Breast epithelium (tissue), 4 donors: ENCODE measurements at places on chromosomes 7 and 10.

GRCh38 chr10:118557946-118558345, 37.5 kb downstream of the PRLHR start:
- no peak overlapping the region for H3K4me3 ChIP-seq
- H3K36me3 ChIP-seq, result no peaks in the 10 kb centered on the region
- DNase-seq, result no peak
- H3K4me1 ChIP-seq, result no peaks in the 10 kb centered on the region
- no peak overlapping the region for H3K27ac ChIP-seq

GRCh38 chr10:123536176-123536845, 129.8 kb upstream of the GPR26 start:
- H3K36me3 ChIP-seq, result no peaks in the 10 kb centered on the region
- H3K4me1 ChIP-seq, result no peaks in the 10 kb centered on the region
- H3K27me3 ChIP-seq, result no peaks in the 10 kb centered on the region
- no peak for DNase-seq

DNA sequence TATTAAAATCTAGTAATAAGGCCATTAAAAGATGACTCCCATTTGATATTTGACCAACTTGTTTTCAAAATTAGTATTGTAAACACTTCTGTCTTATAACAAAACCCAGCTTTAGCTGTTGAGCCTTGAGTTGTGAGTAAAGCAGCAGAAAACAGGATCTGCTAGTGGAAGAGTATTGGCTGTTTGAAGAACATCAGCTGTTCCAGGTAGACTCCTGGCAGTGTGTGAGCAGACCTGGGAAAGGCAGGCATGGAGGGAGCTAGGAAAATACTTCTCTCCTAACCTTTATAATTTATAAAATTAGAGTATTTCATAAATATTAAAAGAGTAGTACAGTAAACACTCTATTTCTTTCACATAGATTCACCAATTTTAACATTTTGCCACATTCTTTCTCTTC, 29.0 kb downstream of the KAT6B start:
- H3K4me3 ChIP-seq, result no peak overlapping the region
- H3K36me3 ChIP-seq, result no peaks in the 10 kb centered on the region
- no peaks in the 10 kb centered on the region for H3K27me3 ChIP-seq
- H3K4me1 ChIP-seq, result no peaks in the 10 kb centered on the region
- no peak for DNase-seq

GRCh38 chr7:107138696-107139420, 29.9 kb upstream of the HBP1 start:
- H3K27me3 ChIP-seq, result no peaks in the 10 kb centered on the region
- no peak overlapping the region for H3K4me3 ChIP-seq
- no peak for DNase-seq
- H3K36me3 ChIP-seq, result no peaks in the 10 kb centered on the region
- no peaks in the 10 kb centered on the region for H3K4me1 ChIP-seq
- no peak overlapping the region for H3K27ac ChIP-seq

DNA sequence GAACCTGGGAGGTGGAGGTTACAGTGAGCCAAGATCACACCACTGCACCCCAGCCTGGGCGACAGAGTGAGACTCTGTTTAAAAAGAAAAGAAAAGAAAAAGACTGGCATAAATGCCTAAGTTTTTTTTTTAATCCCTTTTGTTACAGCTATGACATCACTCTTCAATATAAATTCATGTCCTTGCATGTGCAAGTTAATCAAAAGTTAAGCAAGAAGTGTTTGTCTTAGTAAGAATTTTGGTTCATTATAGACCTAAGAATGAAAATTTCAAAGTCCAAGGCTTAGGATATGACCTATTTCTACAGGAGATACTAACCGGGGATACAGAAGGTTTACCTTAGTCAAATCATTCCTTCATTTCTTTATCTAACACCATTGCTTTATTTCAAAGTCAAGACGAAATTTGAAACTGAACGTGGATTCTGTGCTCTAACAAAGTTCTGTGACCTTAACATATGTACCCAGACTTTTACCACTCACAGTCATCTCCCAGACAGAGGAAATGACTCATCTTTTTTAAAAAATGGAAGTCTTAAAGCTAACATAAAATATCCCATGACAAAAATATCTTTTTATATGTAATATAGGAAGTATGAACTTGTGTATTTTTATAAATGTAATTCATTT, 29.3 kb upstream of the ITGB8 start:
- no peaks in the 10 kb centered on the region for H3K36me3 ChIP-seq
- no peak for DNase-seq
- H3K4me1 ChIP-seq, result no peaks in the 10 kb centered on the region
- no peak overlapping the region for H3K27ac ChIP-seq
